Fibroblast of pulmonary artery (primary cell): ENCODE measurements at places on chromosomes 11 and 22.

GRCh38 chr11:65117206-65118096, at the start of gene ZNHIT2:
Gene ZNHIT2, minus strand, starts transcription at chr11:65117701. Its CDS starts 48 bp downstream, at chr11:65117653.
- peak; percentile 99 for DNase-seq

GRCh38 chr11:117412653-117413275, 85.1 kb downstream of the CEP164 start:
- no peak for DNase-seq

GRCh38 chr11:121344824-121345223, 52.3 kb downstream of the SC5D start:
- no peak for DNase-seq

GRCh38 chr11:78812513-78813293, 238.0 kb upstream of the NARS2 start:
- no peak for DNase-seq

DNA sequence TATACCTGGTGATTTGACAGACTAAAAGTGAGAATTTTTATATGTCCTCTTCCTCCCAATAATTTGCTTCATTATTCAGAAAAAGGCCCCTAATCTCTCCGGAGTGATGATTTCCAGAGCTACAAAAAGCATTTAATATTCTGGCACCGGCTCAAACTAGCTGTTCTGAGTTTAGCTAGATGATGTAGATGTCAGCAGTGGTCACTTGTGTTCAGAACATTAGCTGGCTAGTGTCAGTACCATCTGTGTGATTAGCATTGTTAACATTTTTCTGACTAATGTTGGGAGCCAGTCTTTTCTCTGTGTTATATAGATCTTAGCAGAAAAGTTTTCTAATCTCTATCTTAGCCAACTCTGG, 68.7 kb upstream of the RRM1 start:
- DNase-seq: peak; percentile 74

DNA sequence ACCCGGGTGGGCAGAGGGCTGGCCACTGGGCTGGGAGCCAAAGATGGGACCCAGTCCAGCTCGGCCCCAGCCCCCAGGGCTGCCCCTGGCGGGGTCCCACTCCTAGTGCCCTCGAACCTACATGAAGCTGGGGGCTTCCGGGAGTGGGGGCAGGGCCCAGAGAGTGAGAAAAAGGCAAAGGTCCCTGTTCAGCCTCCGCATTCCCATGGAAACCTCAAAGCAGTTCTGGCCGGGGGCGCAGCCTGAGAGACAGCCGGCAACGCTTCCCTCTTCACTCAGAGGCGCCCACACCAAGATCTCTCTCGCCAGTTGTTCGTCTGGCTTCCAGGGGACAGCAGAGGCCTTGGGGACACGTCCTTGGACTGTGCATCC, 22.4 kb upstream of the ARHGAP8 start:
- DNase-seq: no peak

DNA sequence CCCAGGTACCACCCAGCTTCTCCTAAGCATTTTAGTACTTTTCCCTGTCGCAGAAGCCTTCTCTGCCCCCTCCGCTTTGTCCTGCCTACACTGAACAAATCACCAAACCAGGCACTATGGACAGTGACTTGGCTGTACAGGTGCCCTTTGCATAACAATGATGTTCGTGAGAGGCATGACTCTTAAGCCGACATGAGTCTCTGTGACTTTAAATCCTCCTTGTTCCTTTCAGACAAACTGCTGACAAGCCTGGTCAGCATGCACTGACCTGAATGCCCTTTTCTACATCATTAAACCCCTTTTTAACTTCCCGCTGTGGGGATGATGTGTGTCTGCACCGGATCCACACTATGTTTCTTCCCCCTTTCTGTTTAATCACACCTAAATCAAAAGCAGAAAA, 16.6 kb downstream of the CAVIN3 start:
- DNase-seq: no peak

DNA sequence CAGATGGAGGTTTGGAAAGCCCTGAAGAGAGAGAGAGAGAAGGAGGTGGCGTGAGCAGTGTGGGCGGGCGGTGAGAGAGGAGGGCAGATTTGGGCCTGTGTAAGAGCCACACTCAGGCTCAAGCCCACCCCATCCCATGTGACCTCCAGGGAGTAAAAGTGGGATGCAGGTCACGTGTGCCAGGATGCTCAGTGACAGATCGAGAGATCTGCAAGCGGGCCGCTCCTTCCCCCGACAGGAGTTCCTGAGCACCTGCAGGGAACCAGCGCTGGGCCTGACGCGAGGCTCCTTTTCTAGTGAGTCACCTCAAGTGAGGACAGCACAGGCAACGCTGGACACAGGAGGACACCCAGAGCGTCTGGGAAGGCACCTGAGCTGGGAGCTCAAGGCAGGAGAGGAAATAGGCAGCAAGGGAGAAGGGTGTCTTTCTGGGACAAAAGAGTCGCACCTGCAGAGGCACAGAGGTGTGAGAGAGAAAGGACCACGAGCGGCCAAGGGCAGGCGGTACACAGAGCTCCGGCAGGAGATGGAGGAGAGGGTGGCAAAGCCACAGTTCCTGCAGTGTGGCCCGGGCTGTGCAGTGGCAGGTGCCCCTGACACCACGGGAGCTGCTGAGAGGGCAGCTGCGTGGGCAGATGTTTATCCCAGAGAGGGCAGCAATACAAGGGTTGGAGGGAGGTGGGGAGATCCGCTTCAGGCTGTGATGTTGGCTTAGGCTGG, 1294.8 kb downstream of the TBC1D22A start:
- DNase-seq: no peak

GRCh38 chr22:46289244-46289891, 7.3 kb upstream of the GTSE1 start:
- no peak for DNase-seq
